Left renal cortex interstitium (tissue), 4 donors: ENCODE measurements at places on chromosomes 6 and 20.

DNA sequence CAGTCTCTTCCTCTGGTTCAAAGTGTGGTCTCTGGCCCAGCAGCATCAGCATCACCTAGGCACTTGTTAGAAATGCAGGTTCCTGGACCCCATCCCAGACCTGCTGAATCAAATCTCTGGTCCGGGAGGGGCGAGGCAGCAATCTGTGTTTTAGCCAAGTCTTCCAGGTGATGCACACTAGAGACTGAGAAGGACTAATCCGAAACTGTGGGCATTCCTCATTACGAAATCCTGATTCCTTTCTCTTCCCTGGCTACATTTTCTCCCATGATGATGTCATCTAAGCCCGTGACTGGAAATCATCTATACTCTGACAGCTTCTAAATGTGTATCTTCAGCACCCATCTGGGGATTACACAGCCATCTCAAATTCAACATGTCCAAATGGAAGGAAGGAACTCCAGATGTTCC lies 39.7 kb upstream of the PRND start:
- DNase-seq: no peak

DNA sequence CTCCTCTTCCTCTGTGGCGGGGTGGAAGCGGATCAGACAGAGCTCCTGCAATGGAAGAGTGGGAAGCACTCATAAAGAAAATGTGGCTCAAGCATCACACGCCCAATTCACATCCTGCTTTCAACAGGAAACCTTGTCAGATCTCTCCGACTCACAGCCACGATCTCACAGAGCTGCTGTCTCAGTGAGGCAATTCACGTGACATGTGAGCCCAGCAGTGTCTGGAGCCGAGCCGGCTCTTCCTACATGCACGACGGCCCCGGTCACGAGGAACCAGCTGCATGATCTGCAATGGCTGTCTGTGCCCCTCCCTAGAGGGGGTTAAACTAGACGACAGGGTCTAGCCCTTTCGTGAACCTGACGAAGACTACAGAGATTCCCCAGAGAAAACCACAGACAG lies 29.5 kb upstream of the TCFL5 start:
- no peak for DNase-seq

DNA sequence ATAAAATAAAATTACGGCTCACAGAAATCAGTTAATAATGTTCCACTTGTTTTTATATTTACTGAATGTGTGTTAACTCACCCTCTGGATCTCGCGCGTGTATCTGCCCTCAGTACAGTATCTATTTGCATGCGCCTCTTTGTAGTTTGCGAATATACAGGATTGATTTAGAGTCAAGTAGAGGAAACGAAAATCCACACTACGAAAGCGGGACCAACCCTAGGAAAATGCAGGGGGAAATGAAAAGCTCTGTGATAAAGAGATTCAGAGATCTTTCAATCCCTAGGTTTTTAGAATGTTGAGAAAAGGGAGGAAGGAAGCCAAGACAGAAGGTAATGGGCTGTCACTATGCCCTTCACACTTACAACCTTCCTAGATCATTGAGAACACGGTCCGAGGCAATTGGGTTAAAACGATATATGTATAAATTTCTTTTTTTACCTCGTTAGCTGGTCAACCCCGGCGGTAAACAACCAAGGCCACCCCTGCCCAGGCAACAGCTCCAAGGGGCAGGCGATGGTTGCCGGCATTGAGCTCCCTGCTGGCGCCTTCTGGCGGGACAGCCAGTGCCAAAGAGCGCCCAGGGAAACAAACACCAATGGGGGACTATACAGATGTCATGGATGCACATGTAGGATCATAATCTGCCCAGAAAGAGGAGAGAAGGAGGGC lies 792 bp upstream of the FUT9 start:
- DNase-seq: peak; percentile 36

- no peak for DNase-seq
Observed at GRCh38 chr6:153956808-153957207, 82.2 kb upstream of the OPRM1 start.

GRCh38 chr20:62724692-62725595 lies 16.3 kb downstream of the NTSR1 start:
- no peak for DNase-seq

- DNase-seq: no peak
Observed at GRCh38 chr20:3757268-3757667, 10.3 kb downstream of the ADISSP start.

DNA sequence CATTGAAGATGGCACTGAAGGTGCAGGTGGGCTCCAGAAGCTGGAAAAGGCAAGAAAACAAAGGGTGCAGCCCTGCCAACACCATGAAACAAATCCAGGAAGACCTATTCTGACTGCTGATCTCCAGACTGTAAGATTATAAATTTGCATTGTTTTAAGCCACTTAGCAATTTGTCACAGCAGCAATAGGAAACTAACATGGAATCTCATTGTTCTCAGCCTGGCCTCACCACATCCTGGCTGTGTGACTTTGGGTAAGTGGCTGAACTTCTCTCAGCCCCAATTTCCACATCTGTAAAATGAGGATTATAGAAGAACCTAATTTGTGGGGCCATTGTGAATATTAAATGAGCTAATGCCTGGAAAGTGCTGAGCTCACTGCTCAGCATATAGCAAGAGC lies 160.4 kb upstream of the MAFB start:
- no peak for DNase-seq

GRCh38 chr6:25025248-25025918 lies 89.6 kb upstream of the RIPOR2 start:
- no peak for DNase-seq

- DNase-seq: no peak
Observed at GRCh38 chr6:13979284-13980171, 54.8 kb downstream of the RNF182 start.

GRCh38 chr6:107932580-107932979 lies 25.4 kb downstream of the SEC63 start:
- no peak for DNase-seq

GRCh38 chr6:131132360-131132759 lies 2.9 kb upstream of the AKAP7 start:
- no peak for DNase-seq

GRCh38 chr6:81683912-81684311 lies 68.6 kb downstream of the TENT5A start:
- no peak for DNase-seq

- DNase-seq: no peak
Observed at GRCh38 chr20:63377951-63378381, 16.8 kb upstream of the CHRNA4 start.

- no peak for DNase-seq
Observed at GRCh38 chr6:170516783-170517616, 36.1 kb downstream of the PSMB1 start.

DNA sequence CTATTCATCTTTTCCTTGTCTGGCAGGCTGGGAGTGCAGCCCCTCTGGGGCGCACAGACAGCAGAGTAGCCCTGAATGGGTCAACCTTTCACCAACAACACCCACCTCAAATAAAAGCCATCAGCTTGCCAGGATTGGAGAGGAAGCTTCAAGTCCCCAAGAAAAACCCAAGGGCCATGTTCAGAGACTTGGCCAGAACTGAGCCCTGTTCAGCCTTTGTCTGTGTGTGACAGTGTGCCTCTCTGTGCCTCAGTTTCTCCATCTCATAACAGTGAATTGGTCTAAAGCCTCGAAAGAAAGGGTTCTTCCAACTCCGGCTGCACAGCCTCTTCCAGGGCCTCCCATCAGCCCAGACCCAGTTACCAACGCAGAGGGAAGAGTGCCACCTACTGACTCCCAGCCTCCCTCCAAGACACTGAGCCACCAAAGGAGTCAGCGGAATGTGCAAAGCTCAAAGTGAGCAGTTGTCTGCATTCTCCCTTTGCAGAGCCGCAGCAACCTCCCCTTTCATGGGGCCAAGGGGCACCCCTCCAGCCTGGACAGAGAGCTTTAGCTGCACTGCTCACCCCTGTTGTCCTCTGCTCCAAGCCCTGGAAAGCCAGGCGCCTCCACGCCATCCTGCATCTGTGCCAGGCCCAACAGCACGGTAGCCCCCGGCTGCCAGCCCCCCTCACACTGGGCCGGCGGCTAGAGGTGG lies 82.7 kb upstream of the TOP1 start:
- peak; percentile 59 for DNase-seq

- no peak for DNase-seq
Observed at GRCh38 chr6:128239146-128239545, 281.3 kb downstream of the PTPRK start.

GRCh38 chr6:157151029-157151428 lies 172.3 kb downstream of the TMEM242 start:
- DNase-seq: no peak

- DNase-seq: no peak
Observed at GRCh38 chr6:158050955-158051354, 69.3 kb downstream of the SYNJ2 start.

DNA sequence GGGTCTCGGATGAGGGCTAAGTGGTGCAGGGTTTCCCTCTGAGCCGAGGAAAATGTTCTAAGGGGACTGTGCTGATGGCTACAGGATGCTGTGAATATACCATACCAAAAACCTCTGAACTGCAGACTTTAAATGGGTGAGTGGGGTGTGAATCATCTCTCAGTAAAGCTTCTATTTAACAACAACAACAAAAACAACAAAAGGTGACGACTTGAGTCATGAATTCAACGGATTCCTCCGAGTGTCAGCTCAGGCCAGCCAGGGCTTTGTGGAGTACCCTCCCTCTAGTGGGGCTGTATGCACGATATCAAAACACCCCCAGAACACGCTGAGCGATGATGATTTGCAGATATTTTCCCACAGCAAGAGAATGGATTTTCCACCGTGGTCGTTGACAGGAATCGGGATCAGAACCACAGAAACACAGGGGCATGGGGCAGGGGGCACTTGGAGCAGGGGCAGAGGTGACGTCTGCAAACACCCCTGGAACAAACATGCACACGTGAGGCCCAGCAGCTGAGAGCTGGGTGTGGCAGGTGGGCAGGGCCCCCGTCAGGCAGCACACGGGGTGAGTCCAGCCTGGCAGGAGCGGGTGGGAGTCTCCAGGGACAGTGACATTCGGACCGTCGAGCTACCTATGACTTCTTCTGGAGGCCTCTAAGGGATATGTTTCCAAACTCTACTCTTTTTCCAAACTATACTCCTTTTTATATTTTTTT lies 38.6 kb downstream of the SLC2A4RG start:
- no peak for DNase-seq

GRCh38 chr6:117674503-117674902 lies 766 bp upstream of the NUS1 start:
- DNase-seq: no peak

DNA sequence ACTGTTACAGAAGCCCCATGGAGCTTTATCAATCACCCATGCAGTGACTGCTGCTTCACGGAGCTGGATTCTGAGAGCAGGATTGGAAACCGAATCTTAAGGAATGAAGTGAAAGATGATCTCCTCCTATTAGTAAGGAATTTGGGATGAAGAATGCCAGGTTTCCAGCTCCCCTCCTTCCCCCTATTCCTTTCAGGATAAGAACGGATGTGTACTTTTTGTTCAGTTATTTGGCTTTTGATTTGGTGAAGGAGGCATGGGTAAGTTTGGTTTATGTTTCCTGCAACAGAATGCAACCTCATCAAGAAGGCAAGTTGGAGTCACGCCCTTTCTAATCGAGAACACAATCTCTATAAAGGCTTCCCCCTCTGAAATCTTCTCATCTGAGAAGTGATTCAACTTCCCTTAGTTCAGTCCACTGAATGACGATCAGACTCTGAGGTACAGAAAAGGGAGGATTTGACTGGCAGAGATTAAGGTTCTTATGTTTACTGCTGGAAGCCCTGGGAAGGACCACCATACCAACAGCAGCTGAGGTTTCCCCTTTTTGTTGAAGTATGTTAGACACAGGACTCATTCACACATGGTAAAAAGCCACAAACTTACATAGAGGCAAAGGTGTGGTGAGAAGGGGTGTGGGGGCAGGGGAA lies 5.5 kb downstream of the ELMO2 start:
- no peak for DNase-seq

DNA sequence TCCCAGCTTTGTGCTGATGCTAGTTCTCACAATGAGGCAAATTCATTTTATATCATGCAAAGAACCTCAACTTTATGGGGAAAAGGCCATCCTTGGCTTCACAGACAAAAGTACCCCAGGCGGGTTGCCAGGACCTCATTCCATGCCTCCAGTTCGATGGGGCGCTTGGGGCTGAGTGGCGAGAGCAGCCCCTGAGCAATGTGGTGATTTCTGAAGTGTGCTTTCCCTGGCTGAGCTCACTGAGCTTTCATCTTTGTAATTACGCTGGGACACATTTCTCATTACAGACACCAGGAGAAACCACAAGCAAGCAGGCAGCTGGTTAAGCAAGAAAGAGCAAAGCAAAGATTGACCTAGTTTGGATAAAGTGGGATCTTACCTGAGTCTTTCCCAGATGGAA lies 301.5 kb upstream of the CDH4 start:
- DNase-seq: no peak

- DNase-seq: no peak
Observed at GRCh38 chr20:34269996-34270627, 28.9 kb downstream of the ASIP start.

DNA sequence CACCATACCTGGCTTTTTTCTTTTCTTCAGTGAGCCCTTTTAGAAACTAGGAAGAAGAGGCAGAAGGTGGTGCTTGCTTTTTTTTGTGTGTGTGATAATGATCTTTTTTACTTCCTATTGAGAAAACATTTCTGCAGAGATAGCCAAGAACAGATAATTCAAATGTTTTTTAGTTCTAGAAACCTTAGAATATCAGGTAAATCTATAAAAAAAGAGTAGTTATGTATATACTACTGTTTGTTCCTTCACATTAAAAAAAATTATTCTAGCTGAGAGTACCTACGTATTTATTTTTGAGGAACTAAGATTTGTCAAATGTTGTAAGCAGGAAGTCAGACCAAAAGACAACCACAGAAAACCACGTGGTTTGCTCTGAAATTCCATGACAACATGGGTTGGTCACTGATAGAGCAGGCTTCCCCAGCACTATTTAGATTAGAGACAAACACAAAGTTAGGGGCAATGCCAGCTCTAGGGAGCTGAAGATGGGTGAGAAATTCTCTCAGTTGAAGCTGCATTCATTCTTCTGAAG lies 12.8 kb downstream of the STK4 start:
- DNase-seq: no peak

- no peak for DNase-seq
Observed at GRCh38 chr6:44076356-44077213, 50.7 kb downstream of the MRPL14 start.

DNA sequence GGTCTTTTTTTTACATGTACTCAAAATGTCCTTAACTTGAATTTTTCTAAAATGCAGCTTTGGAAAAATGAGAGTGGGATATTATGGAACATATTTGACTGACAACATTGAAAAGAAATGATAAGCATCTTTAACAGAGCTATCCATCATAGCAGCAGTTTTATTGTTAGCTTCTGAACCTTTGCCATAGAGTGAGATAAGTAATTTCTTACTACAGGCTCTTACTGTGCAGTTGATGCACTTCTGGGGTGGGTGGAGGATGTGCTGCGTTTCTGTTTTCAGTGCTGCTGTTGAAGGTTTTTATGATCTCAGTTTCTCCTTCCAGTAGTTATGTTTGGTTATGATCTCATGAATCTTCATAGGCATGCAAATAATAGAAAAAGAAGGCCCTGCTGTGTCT lies 267.0 kb downstream of the TMEM242 start:
- no peak for DNase-seq
